Bronchial epithelial cell (primary cell): ENCODE measurements at places on chromosomes 4 and X. TPM values are rescaled to one million over a fixed set of nuclear protein-coding genes. Genes with fewer than 3 reads are reported as not detected.

MCF2 gene
- under 0.01 and 0.13 TPM in 2 replicates for total RNA-seq

OFD1 gene
- total RNA-seq, result 13.4 and 26.0 TPM in 2 replicates

GLRA3 gene
- not detected in 2 replicates for total RNA-seq

C4orf54 gene
- total RNA-seq, result under 0.01 TPM in 2 replicates

MAGEB6 gene
- total RNA-seq, result not detected in 2 replicates

SH3D19 gene
- 13.1 and 13.2 TPM in 2 replicates for total RNA-seq

DUX4 gene
- total RNA-seq, result not detected in 2 replicates

SOX3 gene
- not detected in 2 replicates for total RNA-seq

ADGRG2 gene
- total RNA-seq, result 0.13 and 0.26 TPM in 2 replicates

F11 gene
- not detected in 2 replicates for total RNA-seq

ERVMER34-1 gene
- total RNA-seq, result 0.51 and 3.2 TPM in 2 replicates

DMRTC1 gene
- not detected in 2 replicates for total RNA-seq

PARM1 gene
- total RNA-seq, result 0.13 TPM in 1 of 2 replicates, not detected in the other

MAGEB10 gene
- total RNA-seq, result not detected in 2 replicates

AKAP17A gene
- 22.6 and 27.1 TPM in 2 replicates for total RNA-seq

ENAM gene
- not detected in 2 replicates for total RNA-seq

MAGEA10 gene
- total RNA-seq, result not detected in 2 replicates

FAM114A1 gene
- 40.2 and 44.2 TPM in 2 replicates for total RNA-seq

TMEM154 gene
- 22.4 and 39.4 TPM in 2 replicates for total RNA-seq

LDB2 gene
- total RNA-seq, result not detected in 2 replicates

KCND1 gene
- 0.26 and 0.64 TPM in 2 replicates for total RNA-seq

HELQ gene
- total RNA-seq, result 7.4 and 10.1 TPM in 2 replicates

MAGEA6 gene
- total RNA-seq, result not detected in 2 replicates

LSM6 gene
- 26.3 and 27.4 TPM in 2 replicates for total RNA-seq

FAM9B gene
- total RNA-seq, result not detected in 2 replicates

MAGEA3 gene
- total RNA-seq, result not detected in 2 replicates

MAGEE2 gene
- not detected in 2 replicates for total RNA-seq

LRP2BP gene
- total RNA-seq, result 0.53 and 0.64 TPM in 2 replicates

SLC6A14 gene
- 31.3 and 111 TPM in 2 replicates for total RNA-seq

PGAM4 gene
- not detected in 2 replicates for total RNA-seq

DCAF8L2 gene
- not detected in 2 replicates for total RNA-seq

DSPP gene
- total RNA-seq, result not detected in 2 replicates

MSX1 gene
- under 0.01 and 0.26 TPM in 2 replicates for total RNA-seq

SPP1 gene
- total RNA-seq, result not detected in 2 replicates

PCDH18 gene
- total RNA-seq, result under 0.01 and 1.6 TPM in 2 replicates

RUFY3 gene
- 43.2 and 59.8 TPM in 2 replicates for total RNA-seq

MAGEA9B gene
- total RNA-seq, result not detected in 2 replicates

MAGT1 gene
- 67.7 and 179 TPM in 2 replicates for total RNA-seq

RAB40AL gene
- 0.26 and 0.38 TPM in 2 replicates for total RNA-seq

AKAP4 gene
- total RNA-seq, result not detected in 2 replicates

PSAPL1 gene
- 0.26 TPM in 1 of 2 replicates, not detected in the other for total RNA-seq

CT45A5 gene
- total RNA-seq, result not detected in 2 replicates

CTAG2 gene
- total RNA-seq, result not detected in 2 replicates

FREM3 gene
- not detected in 2 replicates for total RNA-seq

FAM236C gene
- total RNA-seq, result not detected in 2 replicates

TMEM150C gene
- under 0.01 and 0.13 TPM in 2 replicates for total RNA-seq

DMRTC1B gene
- not detected in 2 replicates for total RNA-seq

FATE1 gene
- total RNA-seq, result not detected in 2 replicates

VCX3B gene
- total RNA-seq, result 0.26 TPM in 2 replicates

ETDA gene
- not detected in 2 replicates for total RNA-seq

MXD4 gene
- total RNA-seq, result 10.5 and 13.2 TPM in 2 replicates

ODAM gene
- not detected in 2 replicates for total RNA-seq

STBD1 gene
- total RNA-seq, result 9.5 and 10.0 TPM in 2 replicates

ZDHHC9 gene
- total RNA-seq, result 15.4 and 17.1 TPM in 2 replicates
